ENCODE measurements at places on chromosomes 5 and 9. TPM values are rescaled to one million over a fixed set of nuclear protein-coding genes. Genes with fewer than 3 reads are reported as not detected.

DNA sequence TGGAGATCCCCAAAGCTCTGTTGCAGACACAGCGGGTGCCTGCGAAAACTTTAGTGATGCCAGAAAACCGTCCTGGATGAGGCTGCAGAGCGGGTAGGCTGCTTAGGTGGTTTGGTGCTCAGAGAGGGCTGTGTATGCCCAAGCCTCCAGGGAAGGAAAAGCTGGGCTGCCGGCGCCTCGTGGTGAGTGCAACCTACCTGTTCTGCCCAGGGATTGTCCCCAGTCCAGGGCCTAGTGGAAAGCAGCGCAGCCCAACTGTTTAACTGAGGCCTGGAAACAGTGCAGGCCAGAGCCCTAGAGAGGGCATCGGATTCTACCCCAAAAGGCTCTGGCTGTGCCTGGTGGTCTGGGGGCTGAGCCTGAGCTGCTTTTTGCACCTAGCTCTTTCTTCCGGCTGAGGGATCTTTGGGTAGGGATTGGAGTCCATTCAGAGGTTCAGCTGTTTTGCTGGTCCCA, 2.8 kb downstream of the LMX1B start:
- no peak for DNase-seq

The MEGF10 gene
- not detected for total RNA-seq

- DNase-seq = peak; percentile 39
Observed at GRCh38 chr5:10760096-10760920, 726 bp downstream of the DAP start.

The RANBP17 gene
- total RNA-seq = not detected

GRCh38 chr5:177455036-177455660, 8.5 kb downstream of the PRR7 start:
- peak; percentile 91 for DNase-seq

- no peak for DNase-seq
Observed at GRCh38 chr5:156591631-156592030, 258.5 kb upstream of the PPP1R2B start.

DNA sequence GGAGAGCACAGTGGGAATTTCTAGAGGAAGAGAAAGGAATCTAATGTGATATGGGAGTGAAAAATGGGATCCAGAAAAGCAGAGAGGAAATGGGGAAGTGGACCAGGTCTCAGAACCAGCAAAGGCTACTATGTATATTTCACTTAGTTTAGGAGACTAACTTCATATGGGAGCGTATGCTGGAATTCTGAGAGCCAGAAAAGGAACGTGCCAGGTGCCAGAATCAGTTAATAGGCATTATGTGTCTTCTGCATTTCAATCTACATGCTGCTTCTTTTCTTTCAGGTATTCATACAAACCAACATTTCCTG, 28.5 kb upstream of the IFNA14 start:
- DNase-seq = no peak

The FGF1 gene
- total RNA-seq = not detected

GRCh38 chr9:76529653-76530052, 70.7 kb downstream of the GCNT1 start:
- no peak for DNase-seq

DNA sequence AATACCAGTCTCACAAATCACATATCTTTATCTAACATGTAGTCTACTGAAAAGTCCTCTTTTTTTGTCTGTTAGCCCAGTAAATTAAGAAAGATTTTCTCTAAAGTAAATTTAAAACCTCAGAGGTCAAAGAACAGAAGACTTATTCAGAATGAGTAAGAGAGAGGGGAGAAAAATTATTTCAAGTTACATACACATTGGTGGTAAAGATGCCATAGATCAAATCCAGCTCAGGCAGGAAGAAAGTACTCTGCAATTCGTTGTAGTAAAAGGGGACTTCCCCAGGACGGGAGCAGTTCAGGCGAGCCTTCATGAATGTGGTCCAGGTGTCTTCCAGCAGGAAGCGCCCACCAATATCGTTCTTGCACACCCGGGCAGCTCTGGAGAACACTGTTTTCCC, 344.1 kb downstream of the SEMA5A start:
- no peak for DNase-seq

GRCh38 chr5:89255845-89256463, 373.0 kb upstream of the MEF2C start:
- DNase-seq = no peak

The SLC4A9 gene
- total RNA-seq = 0.35 TPM

DNA sequence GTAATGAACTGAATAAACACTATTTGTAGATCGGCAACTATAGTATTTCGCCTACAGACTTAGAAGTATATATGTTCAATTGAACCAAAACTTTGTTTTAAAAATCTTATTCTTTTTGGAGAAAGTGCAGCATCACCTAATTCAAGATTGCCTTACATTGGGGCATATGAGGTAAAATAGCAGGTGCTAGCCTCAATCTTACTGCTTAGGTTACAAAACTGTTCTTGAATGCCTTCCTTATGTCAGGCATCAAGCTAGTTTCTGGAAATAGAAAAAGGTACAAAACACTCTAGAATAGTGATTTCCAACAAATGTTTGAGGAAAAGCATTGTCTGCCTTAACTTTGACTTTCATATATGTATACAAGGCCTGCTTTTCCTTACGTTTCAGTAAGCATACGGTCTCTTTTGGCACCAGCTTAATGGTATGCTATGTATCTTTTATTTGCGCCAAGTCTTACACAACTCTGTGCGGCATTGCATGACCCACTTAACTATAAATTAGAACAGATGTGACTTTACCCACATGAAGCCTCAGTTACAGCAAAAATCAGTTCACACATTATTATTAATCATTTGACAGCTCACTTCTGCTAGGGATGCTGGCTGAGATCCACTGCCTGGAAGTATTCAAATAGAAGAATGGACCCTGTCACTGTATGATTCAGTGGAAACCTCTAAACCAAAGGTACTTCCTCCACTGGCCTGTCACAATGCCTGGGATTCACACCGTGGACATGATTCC, 174.1 kb downstream of the PRELID2 start:
- DNase-seq = no peak

- no peak for DNase-seq
Observed at GRCh38 chr9:120264528-120264927, 315.4 kb downstream of the CDK5RAP2 start.

The ARSK gene
- total RNA-seq = 5.2 TPM

- no peak for DNase-seq
Observed at GRCh38 chr5:155418960-155419579, 405.5 kb downstream of the KIF4B start.

DNA sequence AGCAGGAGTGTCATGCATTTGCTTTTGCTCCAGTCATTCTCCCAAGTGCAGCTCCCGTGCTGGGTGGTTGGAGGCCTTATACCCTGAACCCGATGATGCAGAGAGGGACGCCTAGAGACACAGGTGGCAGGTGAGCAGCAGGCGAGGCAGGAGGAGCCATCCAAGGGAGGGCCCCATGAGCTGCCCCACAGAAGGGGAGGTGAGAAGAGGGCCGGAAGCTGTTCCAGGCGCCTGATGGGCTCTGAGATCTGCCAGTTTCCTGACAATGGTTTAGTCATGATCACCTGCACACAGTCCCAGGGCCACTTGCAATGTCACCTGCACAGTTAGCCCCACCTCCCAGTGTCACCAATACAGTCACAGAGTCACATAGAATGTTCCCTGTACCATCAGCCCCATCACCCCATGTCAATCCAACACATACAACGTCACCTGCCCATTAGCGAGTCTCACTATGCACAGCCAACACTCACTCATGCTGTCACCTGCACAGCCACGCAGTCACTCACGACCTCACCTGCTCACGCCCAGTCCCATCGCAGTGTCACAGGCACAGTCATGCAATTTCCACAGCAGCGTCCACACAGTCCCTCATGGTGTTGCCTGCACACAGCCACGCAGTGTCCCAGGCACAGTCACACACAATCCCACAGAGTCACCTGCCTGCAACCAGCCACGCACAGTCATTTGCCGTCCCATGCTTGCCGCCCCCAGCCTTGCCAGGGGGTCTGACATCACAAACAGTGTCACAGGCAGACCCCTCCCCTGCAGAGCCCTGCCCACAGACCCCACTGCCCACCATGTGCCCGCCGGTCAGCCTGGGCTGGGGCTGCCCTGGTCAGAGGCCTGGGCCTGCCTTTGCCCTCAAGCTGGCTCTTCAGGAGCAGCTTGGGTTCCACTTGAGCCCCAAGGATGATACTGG, 113.4 kb downstream of the LHX2 start:
- no peak for DNase-seq

DNA sequence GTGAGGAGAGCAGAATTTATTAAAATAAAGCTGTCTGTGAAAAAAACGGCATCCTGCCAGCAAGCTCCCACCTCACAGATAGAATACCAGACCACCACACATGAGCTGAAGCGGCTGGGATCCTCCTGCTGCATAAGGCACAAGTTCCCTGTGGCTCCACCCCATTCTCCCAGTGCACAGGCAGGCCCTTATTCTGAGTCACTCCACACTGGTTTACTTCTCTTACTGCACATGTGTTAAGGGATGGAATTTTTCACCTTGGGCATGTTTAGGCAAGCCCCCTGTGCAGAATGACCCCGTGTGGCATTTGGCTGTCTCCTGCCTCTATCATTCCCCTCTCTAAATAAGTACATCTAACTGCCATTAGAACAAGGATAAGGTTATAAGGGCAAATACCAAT, 115.0 kb upstream of the ELAVL2 start:
- DNase-seq = no peak

The MSX2 gene
- total RNA-seq = 0.17 TPM

DNA sequence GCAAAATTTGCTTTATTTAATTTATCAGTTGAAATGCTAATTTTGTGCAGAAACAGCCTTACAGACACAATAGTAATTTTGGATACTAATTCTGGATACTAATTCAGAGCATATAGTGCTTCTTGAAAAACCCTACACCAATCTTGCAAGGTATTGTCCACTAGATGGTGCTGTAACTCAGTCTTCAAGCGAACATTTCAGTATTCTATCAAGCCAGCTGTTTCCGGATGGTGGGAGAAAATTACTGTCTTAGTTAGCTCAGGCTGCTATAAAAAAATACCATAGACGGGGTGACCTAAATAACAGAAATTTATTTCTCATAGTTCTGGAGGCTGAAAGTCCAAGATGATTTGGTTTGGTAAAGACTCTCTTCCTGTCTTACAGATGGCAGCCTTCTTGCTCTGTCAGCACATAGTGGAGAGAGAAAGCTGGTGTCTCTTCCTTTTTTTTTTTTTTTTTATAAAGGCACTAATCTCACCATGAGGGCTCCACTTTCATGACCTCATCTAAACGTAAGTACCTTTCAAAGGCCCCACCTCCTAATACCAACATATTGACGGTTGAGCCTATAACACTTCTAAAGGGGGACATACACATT, 1306.5 kb upstream of the CDH9 start:
- DNase-seq = no peak

The TERT gene
- 3.4 TPM for total RNA-seq

GRCh38 chr5:65730910-65731309, 8.9 kb downstream of the NLN start:
- no peak for DNase-seq

DNA sequence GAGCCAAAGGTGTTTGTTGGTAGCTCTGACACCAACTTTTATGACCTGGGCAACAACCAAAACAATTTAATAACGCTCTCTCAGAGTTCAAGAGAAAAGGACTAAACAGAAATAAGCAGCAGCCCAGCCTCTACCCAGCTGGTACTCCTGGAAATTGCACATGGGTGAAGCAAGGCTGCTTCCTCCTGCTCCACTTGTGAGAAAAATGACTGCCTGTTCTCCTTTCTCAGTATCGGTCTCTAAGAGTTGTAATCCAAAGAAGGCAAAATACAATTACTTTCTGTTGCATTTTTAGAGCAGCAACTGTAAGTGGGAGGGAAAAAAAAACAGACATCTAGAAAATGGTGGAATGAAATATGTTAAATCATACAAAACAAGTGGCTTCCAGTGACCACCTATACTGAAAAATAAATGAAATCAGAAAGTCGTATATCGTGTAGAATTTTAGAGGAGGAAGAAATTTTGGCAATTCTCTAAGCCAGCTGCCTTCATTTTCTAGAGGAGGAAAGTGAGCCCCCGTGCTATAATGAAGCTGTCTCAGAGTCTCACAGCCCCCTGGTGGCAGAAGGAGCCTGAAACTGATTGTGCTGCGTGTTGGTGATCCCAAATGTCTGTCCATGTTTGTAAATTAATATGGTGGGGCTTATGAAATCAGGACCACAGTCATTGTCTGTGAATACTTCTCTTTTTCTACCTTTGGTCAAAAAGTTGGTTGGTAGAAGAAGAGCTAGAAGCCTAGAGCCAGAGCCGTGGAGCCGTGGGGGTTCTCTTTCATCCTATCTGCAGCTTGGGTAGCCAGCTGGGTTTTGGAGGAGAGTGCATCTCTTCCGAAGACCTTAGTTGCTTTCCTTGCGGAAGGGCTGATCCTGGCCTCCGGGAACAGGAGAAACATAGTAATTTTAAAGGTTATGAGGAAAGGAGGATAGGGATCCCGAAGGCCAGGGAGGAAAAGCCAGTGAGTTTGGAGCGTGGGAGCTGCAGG, 139.9 kb downstream of the PIP5K1B start:
- DNase-seq = peak; percentile 20

- DNase-seq = no peak
Observed at GRCh38 chr5:148781766-148782165, 44.6 kb upstream of the ADRB2 start.

The RAD17 gene
- total RNA-seq = 26.8 TPM

- no peak for DNase-seq
Observed at GRCh38 chr5:139132515-139132914, 65.7 kb downstream of the SIL1 start.

DNA sequence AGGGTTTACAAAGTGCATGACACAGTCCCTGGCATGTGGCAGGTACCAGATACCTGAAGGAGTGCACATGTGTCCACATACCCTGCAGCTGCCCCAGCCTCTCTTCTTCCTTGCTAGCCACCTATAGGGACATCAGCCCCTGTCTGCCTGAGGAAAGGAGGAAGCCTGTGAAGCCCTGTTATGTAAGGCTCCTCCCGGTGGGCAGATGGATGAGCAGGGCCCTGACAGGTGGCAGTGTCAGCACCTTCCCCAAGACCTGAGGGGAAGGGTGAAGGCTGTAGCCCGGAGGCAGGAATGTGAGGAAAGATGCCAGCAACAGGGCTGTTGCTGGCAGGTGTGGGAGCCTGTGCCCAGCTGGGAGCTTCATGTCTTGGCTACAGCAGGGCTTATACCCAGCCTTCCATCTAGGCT, 21.7 kb downstream of the TCF7 start:
- no peak for DNase-seq

GRCh38 chr9:7324152-7324598, 475.4 kb downstream of the DMAC1 start:
- DNase-seq = no peak

- no peak for DNase-seq
Observed at GRCh38 chr9:76717176-76717575, 47.1 kb upstream of the PCA3 start.

GRCh38 chr9:1053282-1053621, 3.1 kb downstream of the DMRT2 start:
- DNase-seq = no peak

The ANKRD18B gene
- 0.46 TPM for total RNA-seq

The LCN15 gene
- total RNA-seq = not detected

DNA sequence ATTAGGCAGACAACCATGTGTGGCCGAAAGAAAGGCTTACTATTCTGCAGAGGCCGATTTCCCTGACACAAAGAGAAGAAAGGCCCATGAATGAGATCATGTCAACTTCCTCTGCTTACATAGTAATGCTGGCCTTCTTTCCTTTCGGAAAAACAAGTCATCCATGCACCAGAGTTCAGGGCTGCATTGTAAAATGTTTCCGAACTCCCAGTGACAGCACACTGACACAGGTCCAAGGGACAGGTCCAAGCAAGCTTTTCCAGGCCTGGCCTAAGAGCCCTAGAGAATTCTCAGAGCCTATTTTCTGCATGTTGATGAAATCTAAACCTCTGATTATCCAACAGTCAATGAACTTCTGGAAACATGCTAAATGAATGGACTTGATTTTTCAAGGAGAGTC, 140.9 kb downstream of the ZNF608 start:
- no peak for DNase-seq

GRCh38 chr9:34802916-34803315, 93.0 kb upstream of the CCL21 start:
- no peak for DNase-seq
